ENCODE measurements at places on chromosomes 2 and 18.

GRCh38 chr2:150023044-150023443 is 435.5 kb upstream of the MMADHC start:
- DNase-seq, result no peak

DNA sequence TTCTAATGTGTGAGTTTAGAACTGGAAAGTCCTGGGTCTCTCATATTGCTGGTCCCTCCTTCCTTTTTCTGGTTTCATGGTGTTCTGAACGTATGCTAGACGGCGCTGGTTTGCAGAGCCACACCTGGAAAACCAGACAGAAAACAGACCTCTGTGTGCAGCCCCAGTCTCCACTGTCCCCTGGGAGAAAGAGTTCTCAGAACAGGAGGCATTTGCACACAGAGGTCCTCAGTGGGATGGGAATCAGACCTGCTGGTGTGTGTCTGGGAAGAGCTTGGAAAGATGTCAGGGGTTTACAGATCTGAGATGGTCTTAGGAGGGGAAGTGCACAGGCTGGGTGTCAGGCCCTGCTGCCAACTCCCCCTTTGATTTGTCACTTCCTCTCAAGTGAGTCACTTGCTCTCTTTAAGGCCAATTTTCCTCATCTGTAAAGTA is 14.9 kb upstream of the MBP start:
- DNase-seq, result no peak

- DNase-seq, result no peak
Observed at GRCh38 chr2:26668856-26669750, 23.4 kb upstream of the KCNK3 start.

GRCh38 chr2:170212625-170213280 is 34.8 kb downstream of the MYO3B start:
- no peak for DNase-seq

DNA sequence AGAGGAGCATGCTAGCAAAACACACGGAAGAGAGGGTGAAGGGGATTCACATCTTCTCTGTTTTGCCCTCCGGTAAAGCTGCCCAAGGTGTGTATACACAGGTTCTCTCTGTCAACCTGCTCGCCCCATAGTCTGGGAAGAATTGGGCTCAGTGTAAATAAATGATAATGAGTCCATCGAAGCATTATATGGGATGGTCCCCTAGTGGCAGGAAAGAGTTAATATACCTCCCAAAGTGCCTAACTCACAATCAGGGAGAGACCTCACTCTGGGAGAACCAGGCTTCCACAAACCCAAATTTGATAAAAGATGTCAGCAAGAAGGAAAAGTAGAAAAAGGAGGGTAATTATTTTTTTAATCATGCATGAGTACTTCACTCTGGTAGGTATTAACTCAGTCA is 262.2 kb upstream of the ZNF521 start:
- DNase-seq, result no peak

All from NCI-H1436 treated with DMSO at 0.1 percent for 48 hours (cell line).